HL-60 (cell line): ENCODE measurements at places on chromosomes 11 and 22.

- no peak for DNase-seq
These were observed 22.5 kb upstream of the KRTAP5-7 start for GRCh38 chr11:71504531-71504930.

- no peak for DNase-seq
These were observed 20.9 kb downstream of the KREMEN1 start for GRCh38 chr22:29093501-29094300.

- DNase-seq, result no peak
These were observed 51.4 kb downstream of the GRIK4 start for GRCh38 chr11:120562806-120563425.

- DNase-seq, result peak; percentile 54
These were observed 36.5 kb downstream of the TENM4 start for GRCh38 chr11:79404325-79404724.

GRCh38 chr22:21832291-21833290 is 34.9 kb downstream of the MAPK1 start:
- no peak for DNase-seq

DNA sequence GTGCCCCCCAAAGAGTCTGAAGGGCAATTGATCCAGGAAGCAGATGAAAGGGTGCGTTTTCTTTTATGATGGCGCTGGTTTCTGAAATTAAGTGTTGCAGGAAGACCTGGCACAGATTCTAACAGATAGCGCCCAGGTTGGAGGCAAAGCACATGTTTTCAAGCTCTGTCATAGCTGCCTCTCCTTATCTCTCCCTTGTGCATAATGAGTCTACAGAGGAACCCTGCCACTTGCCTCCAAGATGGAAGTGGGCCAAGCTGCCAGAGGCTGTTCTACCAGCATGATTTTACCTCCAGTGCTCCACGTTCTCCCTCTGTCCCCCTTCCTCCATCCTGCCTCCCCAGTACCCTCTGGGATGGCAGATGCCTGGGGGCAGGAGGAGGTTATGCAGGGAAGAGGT is 30.0 kb upstream of the TLCD5 start:
- DNase-seq, result no peak

GRCh38 chr11:128061281-128061871 is 526.0 kb downstream of the ETS1 start:
- no peak for DNase-seq

- DNase-seq, result no peak
These were observed 34.3 kb upstream of the MICAL2 start for GRCh38 chr11:12075822-12076821.

GRCh38 chr22:31170971-31171370 is 11.0 kb downstream of the RNF185 start:
- DNase-seq, result no peak

DNA sequence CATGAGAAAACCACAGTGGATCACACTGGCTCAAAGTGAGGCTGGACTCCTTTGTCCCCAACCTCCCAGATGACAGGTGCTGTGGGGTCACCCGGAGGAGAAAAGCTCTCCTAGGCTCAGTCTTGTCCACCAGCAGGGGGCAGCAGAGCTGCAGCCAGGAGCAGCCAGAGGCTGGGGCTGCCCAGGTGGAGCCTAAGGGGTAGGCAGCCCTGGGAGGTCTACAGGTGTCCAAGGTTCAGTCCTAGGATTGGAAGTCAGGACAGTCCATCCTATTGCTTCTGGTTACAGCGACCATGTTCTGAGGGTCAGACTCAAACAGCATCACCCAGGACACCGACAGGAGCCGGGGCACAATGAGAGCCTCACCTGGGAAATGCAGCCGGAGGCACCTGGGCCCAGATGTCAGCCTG is 77.6 kb upstream of the IGLL5 start:
- DNase-seq, result peak; percentile 34

GRCh38 chr22:37192741-37193140 is 4.7 kb upstream of the C1QTNF6 start:
- DNase-seq, result no peak

- DNase-seq, result no peak
These were observed 8.6 kb downstream of the NAT10 start for GRCh38 chr11:34114014-34114413.

GRCh38 chr11:75084883-75085282 is 11.8 kb downstream of the OR2AT4 start:
- DNase-seq, result no peak

GRCh38 chr11:74784234-74784633 is 35.6 kb downstream of the RNF169 start:
- DNase-seq, result no peak

DNA sequence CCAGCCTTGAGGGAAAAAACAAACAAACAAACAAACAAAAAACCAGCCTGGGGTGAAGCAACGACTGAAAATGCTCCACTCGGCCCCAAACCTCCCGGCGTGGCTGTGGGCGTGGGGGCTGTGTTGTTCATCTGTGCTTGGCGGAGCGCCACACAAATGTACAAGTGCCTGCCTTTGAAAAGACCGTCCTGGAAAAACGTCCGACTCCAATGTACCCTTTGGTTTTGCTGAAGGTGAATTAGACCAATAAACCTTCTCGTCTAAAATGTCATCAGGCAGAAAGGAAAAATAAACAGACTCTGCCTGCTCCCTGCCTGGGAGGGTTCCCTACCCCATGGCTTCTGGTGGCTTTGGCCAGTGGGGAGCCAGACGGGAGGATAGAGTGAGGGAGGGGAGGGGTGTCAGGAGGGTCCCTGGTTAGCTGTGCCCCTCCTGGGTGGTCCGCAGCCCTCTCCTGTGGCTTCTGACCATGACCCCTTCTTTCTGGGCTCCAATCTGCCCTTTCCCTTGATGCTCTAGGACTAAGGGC is 93.9 kb downstream of the TRMU start:
- no peak for DNase-seq

DNA sequence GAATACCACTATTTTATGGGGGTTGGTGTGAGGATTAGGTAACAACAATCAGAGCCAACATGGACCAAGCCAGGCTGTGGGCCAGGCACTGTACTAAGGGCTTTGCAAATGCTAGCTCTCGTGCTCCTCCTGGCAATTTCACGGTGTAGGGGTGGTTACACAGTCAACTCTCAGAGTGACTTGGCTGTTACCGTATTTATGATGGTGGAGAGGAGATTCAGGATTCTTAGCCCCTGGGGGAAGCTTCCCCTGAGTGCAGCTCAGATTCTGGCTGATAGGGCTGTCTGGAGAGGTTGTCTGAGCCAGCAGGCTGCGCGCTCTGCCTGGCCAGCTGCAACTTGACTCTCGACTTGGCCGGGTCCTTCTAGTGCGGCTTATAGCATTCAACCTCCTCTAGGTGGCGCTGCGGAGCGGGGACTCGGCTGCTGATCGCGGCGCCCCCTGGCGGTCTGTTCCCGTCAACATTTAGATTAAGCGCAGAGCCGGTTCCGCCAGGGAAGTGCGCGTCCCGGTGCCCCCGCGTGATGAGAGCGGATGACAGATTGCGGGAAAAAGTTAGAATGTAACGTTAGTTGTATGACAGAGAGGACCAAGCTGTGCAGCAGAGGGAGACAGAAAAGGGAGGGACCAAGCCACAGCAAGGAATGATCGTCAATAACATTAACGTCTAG is 4.5 kb upstream of the NCF4 start:
- DNase-seq, result peak; percentile 91

GRCh38 chr11:117928446-117929141 is 608 bp downstream of the TMPRSS13 start:
- DNase-seq, result no peak

GRCh38 chr11:2269601-2270321 is 627 bp downstream of the ASCL2 start:
- DNase-seq, result peak; percentile 66

DNA sequence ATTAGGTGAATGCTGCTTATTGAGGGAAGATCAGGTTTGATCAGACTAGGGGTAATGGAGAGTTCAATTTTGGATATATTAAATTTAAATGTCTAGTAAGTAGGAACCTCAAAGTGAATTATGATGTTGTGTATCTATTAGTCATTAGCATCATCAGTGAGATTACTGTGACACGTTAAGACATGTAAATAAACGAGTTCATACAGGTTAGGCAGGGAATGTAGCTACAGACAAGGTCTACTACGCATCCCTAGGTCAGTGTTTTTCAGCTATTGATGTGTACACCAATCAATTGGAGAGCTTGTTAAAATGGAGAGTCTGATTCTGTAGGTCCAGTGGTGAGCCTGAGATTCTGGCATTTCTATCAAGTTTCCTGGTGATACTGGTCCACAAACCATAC is 120.1 kb upstream of the LRRC4C start:
- DNase-seq, result no peak

- no peak for DNase-seq
These were observed 17.7 kb downstream of the MGAT3 start for GRCh38 chr22:39474351-39475111.

DNA sequence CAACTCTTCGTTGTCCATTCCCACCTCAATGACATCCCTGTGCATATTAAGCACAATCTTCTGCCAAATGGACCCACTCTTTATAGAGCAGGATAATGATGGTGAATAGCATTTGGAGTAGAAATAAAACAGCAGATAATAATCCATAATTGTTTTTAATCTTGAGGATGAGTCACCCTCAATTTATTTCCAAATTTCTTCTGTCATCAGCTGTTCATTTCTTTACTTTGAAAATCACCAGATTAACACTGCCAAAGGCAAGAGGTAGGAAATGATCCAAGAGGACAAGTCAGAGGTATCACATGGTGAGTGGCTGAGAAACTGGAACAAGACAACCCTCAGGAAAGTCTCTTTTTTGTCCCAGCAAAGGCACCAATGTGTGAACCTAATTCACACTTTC is 7.3 kb upstream of the AMBRA1 start:
- no peak for DNase-seq

GRCh38 chr11:122812638-122813037 is 25.7 kb upstream of the CRTAM start:
- no peak for DNase-seq

DNA sequence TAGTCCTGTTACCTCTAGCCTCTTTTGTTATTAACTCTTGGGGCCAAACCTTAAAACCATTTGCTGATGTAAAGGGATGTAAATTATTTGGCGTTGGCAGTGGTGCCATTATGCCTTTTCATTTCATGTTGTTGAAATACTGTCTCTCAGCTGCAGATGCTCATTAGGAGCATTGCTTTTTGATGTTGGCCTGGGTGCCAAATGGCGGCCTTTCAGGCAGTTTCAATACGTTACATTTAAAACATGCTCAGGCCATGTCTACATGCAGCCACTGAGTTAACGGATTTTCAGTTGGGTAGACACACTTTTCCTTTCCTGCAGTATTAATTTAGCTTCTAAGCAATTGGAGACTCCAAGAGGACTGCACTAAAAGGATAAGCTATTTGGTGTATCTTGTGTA is 5.3 kb downstream of the NCAM1 start:
- DNase-seq, result no peak

- no peak for DNase-seq
These were observed 23.4 kb downstream of the ARFGAP2 start for GRCh38 chr11:47152953-47153950.

GRCh38 chr22:42720263-42721044 is at the start of gene A4GALT:
TSS of gene A4GALT (minus strand) at chr22:42720870. CDS start at chr22:42693951, 26,919 bp downstream.
- DNase-seq, result no peak

GRCh38 chr11:19432370-19433061 is 191.8 kb upstream of the E2F8 start:
- no peak for DNase-seq

DNA sequence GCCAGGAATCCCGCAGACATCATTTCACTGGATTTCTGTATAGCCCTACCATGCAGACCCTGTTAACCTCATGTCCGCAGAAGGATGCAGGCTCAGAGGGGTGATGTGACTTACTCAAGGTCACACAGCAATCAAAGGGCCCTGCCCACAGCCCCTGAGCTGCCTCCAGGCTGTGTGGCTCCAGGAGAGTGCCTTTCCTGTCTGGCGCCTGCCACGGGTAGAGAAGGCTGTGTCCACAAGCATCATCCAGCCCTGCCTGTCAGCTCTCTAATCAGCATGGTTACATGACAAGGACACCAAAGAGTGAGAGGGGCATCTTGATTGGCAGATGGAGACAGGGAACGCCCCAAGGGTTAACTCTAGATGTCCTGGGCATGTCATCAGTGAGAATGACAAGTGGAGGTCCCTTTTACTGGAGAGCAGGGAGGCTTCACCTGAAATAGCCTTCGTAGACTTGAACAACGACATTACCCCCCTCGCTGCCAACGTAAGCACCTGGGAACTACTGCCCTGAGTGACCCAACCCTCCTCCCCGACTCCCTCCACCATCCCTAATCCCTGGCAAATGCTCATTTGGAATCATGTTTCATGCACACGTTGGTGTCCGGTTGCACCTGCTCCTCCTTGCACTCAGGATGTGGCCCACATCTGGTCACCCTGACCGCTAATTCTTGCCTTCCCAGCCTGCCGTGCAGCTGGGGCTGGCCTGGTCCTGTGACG is 6.9 kb downstream of the FGF19 start:
- DNase-seq, result no peak

GRCh38 chr11:42043312-42043711 is 583.9 kb upstream of the LRRC4C start:
- no peak for DNase-seq

- no peak for DNase-seq
These were observed 7.3 kb upstream of the PLEKHA7 start for GRCh38 chr11:17021511-17021910.

DNA sequence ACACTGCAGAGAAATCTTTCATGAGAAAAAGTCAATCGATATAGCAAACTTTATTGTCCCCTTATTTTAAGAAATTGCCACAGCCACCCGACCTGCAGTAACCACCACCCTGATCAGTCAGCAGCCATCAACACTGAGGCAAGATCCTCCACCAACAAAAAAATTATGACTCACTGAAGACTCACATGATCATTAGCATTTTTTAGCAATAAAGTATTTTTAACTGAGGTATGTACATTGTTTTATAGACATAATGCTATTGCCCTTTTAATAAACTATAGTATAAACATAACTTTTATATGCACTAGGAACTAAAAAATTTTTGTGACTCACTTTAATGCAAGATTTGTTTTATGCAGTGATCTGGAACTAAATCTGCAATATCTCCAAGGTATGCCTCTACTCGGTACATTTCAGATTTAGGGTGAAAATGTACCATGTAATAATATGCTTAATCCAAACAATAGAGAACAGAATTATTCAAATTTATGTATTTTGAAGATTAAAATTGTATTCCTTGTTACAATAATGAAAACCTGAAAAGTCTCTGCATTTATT is 79.2 kb upstream of the CEP126 start:
- no peak for DNase-seq

- no peak for DNase-seq
These were observed 11.8 kb upstream of the TBCEL start for GRCh38 chr11:121012091-121012490.

GRCh38 chr11:27552341-27552740 is 45.8 kb upstream of the LIN7C start:
- DNase-seq, result no peak

DNA sequence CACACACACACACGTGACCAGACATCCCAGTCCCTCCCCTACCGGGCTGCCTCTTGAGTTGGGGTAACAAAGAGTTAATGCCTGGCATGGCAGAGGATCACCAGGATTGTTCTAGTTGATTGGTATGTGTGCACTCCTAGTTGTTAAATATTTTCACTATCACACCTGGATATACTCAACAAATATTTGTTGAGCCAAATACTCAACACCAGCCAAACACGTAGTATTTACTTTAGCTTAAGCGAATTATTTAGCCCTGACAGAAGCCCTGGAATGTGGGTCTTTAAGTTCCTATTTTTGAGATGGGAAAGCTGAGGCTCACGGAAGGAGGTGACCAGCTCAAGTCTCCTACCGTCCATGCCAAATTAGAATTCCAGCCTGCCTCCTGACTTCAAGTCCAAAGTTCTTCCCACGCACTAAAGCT is 10.5 kb downstream of the CD3E start:
- no peak for DNase-seq
